ENCODE measurements at places on chromosomes 11 and 22. TPM values are rescaled to one million over a fixed set of nuclear protein-coding genes. Genes with fewer than 3 reads are reported as not detected.

Gene NOX4
- 12.7 TPM for total RNA-seq

- DNase-seq = no peak
These were observed 277.3 kb downstream of the CASP12 start for GRCh38 chr11:104620991-104621390.

Gene MMP27
- not detected for total RNA-seq

DNA sequence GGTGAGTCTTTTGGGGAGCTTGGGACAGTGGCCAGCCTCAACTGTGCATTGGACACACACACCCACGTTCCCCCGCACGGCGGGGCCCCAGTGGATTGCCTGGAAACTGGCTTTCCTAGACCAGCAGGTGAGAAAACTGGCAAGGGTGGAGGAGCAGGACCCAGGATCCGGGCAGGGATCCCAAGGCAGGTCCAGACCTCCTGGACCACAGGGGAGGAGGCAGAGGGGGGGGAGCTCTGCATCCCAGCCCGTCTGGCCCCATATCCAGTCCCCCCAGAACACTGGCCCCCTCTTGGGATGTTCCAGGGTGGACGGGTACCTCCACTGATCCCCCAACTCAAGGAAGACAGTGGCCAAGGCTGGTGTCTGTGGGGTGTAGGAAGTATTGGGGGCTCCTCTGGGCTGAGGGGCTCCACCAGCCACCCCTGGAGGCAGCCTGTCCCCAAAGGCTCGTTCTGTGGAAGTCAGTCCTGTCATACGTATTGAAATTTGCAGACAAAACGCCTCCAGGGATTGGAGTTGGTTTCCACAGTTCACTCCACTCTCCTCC lies 89.3 kb upstream of the LINC01488 start:
- DNase-seq = no peak

GRCh38 chr11:297051-297585 lies 2.2 kb downstream of the IFITM5 start:
- no peak for DNase-seq

GRCh38 chr22:42942351-42942750 lies 72.6 kb downstream of the PACSIN2 start:
- no peak for DNase-seq

Gene CLNS1A
- 121 TPM for total RNA-seq

DNA sequence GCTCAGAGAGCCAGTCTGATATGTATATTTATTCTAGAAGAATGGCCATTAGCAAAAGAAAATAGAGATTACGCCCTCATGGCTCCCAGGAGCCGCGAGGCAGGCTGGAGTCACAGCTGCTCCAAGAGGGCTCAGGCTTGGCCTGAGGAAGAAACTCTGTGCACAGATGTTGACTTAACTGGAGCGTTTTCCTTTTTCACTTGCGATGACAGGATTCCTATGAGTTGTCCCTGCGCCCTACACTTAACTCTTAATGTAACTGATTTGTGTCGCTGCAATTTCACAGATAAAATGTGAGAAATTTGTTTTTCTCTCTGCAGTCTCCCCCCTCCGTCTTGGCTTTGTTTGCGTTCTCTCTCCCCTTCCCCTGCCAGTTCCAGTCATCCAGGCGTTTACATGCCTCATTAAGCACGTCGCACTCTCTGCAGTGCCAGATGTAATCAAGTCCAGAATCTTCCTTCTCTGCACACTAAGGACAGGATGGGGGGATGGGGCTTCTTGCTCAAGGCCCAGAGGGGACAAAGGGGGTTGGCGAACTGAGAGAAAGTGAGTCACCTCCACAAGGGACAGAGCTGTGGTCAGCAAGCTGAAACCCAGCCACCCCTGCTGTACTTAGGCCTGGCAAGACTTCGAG lies 1060.1 kb downstream of the NTM start:
- no peak for DNase-seq

DNA sequence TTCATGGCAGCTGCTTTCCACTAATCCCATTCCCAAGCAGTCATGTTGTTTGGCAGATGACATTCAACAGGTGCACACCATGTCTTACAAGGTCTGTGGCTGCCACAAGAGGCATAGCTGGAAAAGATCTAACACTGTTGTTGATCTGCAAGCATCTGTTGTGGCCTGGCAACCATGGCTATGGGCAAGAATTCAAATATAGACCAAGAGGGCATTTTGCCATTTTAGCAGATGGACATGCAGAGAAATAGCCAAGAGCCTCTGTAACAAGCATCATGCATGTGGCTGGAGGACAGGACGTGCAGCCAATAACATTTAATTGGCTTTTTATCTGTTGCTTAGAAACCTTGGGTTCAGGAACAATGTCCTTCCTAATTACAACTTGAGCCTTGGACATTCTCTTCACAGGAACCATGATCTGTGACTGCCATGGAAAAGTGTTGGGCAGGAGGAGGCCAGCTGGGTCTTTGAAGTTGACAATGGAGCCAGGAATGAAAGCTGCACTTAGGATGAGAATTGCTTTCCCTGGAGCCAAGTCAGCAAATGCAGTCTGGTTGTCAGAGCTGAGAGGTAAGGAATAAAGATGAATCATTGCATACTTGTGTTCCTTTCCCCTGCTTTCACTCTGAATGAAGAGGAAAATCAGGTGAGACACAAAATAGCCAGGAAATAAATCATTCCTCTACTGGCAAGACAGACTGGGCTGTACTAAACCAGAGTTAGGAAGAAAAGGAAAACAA lies 113.6 kb upstream of the ANO5 start:
- peak; percentile 5 for DNase-seq

DNA sequence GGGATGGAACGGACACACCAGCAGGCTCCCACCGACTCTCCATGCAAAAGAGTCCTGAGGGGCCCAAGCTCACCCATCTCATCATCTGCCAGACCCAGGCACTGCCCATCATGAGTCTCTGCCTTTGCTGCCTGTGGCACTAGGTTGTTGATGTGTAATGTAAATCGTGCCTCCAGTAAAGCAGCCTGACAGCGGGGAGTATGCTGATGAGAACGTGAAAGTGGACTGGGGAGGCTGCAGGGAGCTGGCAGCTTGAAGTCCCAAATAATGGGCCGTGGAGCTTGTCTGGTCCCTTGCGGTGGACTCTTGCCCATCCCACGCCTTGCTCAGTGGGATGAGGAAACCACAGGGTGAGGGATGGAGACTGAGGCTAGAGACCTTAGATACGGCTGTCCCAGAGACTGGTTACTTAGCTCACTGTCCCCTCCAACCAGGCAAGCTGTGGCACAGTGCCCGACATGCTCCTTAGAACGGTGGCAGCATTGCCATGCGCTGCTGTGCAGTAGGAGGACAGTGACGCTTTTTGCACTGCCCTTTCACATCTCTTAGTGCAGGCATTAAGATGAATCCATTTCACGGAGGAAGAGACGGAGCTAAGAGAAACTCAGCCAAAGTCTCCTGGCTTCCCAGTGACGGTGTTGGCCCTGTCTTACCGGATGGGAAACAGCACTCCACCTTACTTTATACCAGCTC lies 39.6 kb upstream of the PLET1 start:
- no peak for DNase-seq

GRCh38 chr11:65592858-65593517 lies 2.6 kb downstream of the KCNK7 start:
- DNase-seq = no peak

- no peak for DNase-seq
These were observed 2.5 kb downstream of the USP47 start for GRCh38 chr11:11844272-11844671.

DNA sequence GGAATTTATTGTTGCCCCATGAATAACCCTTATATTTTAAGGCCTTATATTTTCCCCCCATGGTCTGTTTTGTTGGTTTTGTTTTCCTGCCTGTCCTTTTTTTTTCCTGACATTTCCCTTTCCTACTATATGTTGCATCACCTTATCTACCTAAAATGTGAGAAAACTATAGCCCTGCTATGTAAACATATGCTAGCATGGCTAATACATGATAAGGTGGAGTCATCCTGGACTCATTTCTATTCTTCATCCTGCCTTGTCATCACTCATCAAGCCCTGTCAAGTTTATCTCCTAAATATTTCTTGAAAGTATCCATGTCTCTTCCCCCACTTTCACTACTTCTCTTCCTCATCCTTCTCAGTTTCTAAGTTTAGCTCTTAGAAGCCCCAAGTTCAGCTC lies 2168.8 kb upstream of the RAG2 start:
- no peak for DNase-seq

- DNase-seq = no peak
These were observed 120.1 kb upstream of the LRRC4C start for GRCh38 chr11:41579546-41579945.

DNA sequence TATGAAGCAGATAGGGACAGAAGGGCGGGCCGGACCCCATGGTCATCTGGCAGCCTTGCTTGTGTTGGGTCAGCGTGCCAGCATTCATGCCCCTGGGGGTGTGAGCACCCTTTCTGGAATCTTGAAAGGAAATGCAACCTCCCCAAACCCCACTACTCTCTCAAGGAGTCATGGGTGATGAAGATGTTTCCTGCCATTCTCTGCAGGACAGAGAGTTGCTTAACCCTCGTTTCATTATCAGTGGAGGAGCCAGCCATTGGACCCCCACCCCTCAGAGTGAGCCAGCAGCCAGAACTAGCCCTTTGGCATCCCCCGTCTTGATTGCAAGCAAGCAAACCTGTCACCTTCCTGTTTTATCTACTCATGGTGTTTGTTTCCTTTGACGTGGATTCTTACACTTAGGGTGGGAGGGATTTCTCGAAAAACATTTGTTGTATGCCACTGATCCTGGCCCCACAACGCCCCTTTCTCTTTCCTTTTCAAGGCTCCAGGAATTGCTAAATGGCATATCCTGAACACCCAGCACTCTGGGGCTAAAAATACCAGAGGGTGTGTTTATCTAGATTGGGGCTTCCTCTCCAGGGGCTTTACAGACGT lies 258.3 kb downstream of the ETS1 start:
- no peak for DNase-seq

Gene JHY
- total RNA-seq = 2.8 TPM

Gene ANKK1
- total RNA-seq = not detected

- DNase-seq = no peak
These were observed 155.0 kb downstream of the WT1 start for GRCh38 chr11:32280339-32280738.

Gene RAB38
- total RNA-seq = 13.8 TPM

GRCh38 chr11:72860592-72860991 lies 46.4 kb downstream of the ATG16L2 start:
- DNase-seq = no peak

- peak; percentile 87 for DNase-seq
These were observed 26.7 kb downstream of the UPB1 start for GRCh38 chr22:24521791-24522245.

GRCh38 chr22:17119481-17120202 lies 1.5 kb downstream of the TMEM121B start:
- no peak for DNase-seq

- DNase-seq = peak; percentile 98
These were observed at the start of gene PRR14L for GRCh38 chr22:31749636-31750364. TSS of gene PRR14L (minus strand) at chr22:31750132. CDS start at chr22:31738860, 11,272 bp downstream.

Gene MEI1
- total RNA-seq = not detected

- DNase-seq = no peak
These were observed 14.3 kb upstream of the MUC2 start for GRCh38 chr11:1060410-1060809.

GRCh38 chr11:77201991-77202841 lies 74.2 kb downstream of the MYO7A start:
- no peak for DNase-seq

DNA sequence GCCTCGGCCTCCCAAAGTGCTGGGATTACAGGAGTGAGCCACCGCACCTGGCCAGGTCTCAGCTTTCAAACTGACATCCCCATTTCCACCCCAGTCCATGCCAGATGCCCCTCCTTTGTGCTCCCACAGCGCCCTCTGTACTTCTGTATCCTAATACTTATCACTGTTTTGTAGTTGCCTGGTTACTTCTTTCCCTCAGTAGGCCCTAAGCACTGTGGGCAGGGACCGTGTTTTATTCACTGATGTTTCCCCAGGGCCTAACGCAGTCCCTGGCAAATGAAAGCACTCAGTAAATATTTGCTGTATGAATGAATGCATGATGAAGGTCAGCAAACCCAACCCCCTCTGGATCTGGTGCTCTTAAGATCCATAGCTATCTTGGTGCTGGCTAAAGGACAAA lies 2.2 kb upstream of the TRIM3 start:
- DNase-seq = no peak

Gene CASP5
- total RNA-seq = 6.9 TPM

DNA sequence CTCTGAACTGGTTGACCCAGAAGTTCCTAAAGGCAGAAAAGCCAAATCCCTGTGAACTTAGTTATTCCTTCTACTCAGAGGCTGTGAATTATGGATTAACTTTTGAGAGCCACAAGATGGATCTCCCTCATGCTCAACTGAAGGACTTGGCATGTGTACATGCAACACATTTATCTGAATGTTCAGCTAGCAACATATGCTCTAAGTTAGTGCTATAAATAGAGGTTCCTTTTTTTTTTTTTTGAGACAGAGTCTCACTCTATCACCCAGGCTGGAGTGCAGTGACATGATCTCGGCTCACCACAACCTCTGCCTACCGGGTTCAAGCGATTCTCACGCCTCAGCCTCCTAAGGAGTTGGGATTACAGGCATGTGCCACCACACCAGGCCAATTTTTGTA lies 40.1 kb downstream of the EIF4ENIF1 start:
- no peak for DNase-seq

DNA sequence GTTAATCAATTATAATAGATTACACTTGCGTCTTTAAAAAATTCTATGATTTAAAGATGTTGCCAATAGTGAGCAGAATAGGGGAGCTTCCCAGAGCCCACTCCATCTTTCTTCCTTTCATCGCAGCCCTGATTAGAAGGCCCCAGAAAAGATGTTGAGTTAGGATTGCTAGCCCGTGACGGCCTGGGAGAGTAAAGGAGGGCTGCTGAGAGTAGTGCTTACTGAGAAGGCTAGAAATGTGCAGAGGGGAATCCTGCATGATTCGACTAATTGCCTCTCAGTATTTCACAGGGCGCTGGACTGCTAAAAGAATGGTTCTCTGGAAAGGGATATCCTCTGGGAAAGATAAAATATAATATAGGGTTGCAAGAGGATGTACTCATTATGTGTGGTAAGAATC lies 160.5 kb downstream of the C11orf87 start:
- no peak for DNase-seq

DNA sequence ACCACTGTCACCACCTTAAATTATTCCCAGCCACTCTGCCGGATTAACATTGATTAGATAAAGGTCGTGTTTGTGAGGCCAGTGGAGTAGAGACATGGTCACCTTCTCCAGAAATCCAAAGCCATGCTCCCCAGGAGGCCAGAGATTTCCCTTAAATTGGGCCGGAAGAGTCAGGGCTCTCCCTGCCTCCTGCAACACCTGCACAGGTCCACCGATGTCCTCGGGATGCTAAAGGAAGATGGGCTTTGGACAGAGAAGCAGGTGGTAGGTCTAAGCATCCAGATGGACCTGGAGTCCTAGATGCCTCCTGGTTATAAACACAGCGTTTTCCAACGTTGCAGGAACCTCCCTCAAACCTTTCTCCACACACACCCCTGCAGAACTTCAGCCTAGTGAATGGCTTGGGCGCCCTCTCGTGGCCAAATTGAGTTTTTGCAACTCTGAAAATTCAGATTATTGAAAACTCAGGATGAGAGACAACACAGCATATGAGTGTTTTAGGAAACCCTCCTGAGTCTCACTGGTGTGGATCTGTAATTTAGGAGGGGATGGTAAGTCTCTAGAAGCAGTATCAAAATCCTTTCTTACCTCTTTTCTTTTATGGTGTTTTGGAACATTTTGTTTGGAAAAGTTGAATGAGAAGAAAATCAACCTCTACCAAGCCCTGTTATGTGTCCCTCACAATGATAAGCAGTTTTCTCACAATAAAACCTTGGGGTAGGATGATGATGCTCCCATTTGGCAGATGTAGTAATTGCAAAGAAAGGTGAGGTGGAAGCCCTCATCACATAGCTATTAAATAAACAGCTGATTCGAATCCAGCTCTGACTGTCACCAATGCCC lies 109.6 kb downstream of the RRAS2 start:
- peak; percentile 82 for DNase-seq
